ENCODE measurements at places on chromosomes 16 and 17. TPM values are rescaled to one million over a fixed set of nuclear protein-coding genes. Genes with fewer than 3 reads are reported as not detected.

SLC4A1 gene
- total RNA-seq = not detected

SPAG5 gene
- total RNA-seq = 35.4 TPM

IGF2BP1 gene
- total RNA-seq = 1.6 TPM

CTRB2 gene
- not detected for total RNA-seq
